ENCODE measurements at places on chromosomes 4 and X.

DNA sequence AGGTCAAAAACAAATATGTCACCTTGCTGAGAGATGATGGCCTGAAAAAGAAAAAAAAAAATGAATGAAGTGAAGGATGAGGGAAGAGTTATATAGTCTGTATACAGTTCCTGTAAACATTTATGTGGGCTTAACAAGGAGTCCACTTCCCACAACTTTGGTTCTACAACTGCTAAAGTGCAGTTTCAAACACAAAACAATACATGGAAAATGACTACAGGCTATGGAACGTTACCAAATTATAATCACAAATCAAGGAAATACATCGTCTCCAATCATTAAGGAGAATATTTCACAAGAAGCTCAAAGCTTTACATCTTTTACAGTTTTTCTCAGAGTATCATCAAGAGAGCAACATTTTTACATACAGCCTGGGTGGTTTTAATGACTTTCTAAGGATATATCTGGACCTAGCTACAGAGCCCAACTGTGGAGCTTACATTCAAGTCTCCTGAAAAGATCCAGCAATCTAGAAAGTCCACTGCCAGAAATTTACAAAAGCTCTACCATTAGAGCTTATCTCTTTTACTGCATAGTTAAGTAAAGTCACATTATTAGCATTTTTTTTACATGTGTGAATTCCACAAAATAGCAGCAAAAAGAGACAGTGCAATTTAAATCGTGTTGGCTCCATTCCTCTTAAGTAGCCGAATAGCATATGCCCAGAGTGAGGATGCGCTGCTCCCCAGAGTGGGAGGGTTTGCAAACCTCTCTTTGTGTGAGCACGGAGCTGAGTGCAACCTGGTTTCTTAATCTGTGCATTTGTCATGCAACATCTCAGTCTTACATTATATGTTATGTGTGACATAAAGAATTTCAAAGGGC, 128.3 kb downstream of the MANBA start:
- no peak for DNase-seq

DNA sequence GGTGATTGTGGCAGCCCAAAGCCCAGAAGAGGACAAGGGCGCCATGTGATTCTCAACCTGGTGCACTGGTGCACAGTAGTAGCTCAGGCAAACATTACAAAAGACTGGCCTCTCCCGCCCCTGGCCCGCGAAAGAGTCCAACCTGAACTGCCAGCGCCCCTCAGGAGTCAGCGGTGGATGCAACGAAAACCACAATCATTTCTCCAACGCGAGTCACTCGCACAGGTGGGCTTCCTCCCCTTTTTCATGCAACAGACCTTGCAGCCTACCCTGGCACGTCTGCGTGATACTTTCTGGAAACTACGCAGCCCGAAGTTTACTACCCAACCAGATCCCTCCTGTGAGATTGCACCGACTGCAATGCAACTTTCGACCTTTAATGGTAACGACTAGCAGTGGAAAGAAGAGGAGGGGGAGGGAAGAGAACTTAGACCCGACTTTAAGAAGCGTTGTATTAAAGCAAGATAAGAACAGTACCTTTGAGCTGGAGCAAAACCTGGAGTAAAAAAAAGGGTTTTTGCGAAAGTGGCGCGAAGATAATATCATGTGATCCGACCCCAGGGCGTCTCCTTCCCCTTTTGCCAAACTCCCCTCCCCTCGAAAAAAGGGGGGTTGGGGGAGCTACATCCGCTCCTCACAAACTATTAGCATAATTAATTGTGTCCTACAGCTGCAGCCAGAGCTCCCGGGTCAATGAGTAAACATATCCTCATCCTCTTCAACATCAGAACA, 63.3 kb upstream of the CCDC160 start:
- no peak for DNase-seq

DNA sequence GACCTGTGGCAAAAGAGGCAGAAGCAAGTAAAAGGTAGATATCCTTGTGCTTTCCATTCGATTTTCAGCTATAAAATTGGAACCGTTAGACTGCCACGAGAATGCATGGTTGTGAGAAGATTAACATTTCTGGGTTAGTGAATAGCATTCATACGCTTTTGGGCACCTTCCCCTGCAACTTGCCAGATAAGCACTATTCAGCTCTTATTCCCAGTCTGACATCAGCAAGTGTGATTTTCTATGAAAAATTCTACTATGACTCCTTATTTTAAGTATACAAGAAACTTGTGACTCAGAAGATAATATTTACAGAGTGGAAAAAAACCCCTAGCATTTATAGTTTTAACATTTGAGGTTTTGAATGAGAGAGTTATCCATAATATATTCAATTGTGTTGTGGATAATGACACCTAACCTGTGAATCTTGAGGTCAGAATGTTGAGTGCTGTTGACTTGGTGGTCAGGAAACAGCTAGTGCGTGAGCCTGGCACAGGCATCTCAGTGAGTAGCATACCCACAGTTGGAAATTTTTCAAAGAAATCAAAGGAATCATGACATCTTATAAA, 3.9 kb downstream of the FGB start:
- DNase-seq: no peak

- DNase-seq: no peak
These were observed 25.0 kb downstream of the FLNA start for GRCh38 chrX:154349359-154349935.

DNA sequence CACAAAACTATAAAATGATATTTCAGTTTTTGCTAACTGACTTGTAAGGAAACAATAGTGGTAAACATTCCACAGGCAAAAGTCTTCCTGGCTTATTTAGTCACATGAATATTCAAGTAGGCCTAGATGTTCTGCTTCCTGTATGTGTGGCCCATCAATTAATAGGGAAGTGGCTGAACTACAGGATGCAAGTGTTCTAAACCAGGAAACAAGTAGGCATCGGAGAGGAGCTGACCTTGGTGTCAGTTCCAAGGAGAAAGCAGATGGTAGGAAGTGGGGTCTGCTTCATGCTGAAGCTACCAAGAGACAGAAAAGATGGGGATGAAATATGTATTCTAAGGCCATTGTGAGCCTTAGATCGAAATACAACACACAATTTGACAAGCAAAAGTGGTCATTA, 149.7 kb downstream of the ANTXR2 start:
- DNase-seq: no peak

GRCh38 chrX:38515291-38515690, 46.1 kb upstream of the TSPAN7 start:
- no peak for DNase-seq

DNA sequence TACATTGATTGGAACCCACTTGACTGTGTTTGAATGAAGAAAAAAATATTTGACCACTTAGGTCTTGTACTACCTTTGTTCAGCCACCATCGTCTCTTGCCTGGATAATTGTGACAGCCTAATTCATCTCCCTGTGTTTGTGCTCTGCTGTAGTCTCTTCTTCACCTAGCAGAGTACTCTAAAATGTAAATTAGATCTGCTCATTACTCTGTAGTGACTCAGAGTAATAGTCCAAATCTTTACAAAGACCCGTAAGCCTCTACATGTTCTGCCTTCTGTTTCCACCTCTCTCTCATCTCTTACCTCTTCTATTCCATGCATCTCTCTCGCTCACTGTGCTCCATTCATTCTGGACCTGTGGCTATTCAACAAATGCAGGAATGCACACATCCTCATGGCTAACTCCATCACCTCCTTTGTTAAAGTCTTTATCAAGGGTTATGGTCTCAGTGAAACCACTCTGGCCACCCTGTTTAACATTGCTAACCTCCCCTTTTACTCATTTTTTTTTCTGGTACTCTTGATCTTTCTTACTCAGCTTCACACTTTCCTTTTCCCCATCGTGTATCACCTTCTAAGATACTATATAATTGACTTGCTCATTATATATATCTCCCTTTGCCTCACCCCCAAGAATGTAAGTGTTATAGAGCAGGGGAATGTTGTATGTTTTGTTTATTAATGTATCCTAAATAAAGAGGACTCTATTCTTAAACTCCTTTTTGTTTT, 98.4 kb downstream of the STIM2 start:
- no peak for DNase-seq

DNA sequence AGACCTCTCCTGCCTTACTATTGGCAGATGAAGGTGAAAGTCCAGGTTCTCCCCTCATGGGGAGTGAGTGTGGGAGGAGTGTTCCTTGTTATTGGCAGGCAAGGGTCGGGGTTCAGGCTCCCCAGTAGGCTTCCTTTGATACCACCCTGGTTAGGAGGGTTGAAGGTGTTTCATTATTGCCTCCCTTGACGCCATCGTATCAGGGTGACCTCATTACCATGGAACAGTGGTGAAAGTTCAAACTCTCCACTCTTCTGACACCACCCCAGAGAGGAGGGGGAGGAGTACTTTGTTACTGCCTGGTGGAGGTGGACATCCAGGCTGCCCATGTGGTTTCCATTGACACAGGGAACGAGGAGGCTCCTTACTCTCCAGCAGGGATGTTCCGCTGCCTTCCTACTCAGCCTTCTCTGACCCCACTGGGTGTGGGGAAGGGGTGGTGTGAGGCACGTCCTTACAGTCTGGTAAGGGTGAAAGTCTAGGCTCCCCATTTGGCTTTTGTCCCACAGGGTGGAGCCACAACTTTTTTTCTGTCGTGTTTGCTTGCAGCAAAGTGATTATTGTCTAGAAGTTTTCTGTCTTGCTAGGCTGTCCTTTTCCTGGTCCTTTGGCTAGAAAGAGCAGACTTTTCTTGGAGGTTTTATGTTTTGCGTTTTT, 37.2 kb upstream of the USP9X start:
- no peak for DNase-seq

DNA sequence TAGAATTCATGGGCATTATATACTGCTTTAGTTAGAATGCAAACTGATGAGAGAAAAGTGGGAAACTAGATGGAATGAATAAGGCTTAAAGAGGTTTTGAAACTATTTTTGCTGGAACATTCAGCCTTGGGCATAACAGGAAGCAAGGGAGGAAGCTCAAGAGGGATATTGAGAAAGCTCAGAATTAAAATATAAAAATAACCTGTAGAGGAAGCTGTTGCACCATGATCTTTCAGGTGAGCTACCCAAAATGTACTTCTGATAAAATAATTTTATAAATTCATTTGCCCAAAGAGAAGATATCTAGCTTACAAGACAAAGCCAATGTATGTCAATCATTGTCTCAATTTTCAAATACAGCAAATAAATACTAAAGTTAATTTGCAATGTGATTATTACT, 11.3 kb downstream of the GC start:
- DNase-seq: no peak

DNA sequence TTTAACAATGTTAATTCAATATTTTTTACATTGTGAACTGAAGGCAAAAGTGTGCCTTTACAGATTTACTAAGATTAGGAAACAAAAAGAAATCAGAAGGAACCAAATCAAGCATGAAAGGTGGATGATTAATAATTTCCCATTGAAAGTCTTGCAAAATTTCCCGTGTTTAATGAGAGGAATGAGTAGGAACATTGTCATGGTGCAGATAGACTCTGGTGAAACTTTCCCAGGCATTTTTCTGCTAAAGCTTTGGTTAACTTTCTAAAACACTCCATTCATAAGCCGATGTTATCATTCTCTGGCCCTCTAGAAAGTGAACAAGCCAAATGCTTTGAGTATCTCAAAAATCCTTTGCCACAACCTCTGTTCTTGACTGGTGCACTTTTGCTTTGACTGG, 1522.8 kb upstream of the PABPC4L start:
- no peak for DNase-seq

DNA sequence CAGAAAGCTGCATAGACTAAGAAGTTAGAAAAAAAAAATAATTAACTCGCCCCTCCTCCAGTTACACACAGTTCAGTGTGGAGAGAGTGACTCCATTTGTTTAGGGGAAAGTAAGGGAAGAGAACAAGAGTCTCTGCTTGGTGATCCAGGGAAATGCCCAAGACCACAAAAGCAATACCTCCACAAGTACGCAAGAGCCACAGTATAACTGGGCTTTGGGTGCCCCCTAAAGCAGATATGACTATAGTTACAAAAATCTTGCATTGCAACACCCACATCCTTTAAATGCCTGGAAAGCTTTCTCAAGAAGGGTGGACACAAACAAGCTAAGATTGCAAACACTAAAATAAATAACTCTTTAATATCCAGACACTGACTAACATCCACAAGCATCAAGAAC, 164.2 kb upstream of the NRK start:
- no peak for DNase-seq

- peak; percentile 49 for DNase-seq
These were observed 32.8 kb downstream of the FAM13A start for GRCh38 chr4:89024051-89024675.

DNA sequence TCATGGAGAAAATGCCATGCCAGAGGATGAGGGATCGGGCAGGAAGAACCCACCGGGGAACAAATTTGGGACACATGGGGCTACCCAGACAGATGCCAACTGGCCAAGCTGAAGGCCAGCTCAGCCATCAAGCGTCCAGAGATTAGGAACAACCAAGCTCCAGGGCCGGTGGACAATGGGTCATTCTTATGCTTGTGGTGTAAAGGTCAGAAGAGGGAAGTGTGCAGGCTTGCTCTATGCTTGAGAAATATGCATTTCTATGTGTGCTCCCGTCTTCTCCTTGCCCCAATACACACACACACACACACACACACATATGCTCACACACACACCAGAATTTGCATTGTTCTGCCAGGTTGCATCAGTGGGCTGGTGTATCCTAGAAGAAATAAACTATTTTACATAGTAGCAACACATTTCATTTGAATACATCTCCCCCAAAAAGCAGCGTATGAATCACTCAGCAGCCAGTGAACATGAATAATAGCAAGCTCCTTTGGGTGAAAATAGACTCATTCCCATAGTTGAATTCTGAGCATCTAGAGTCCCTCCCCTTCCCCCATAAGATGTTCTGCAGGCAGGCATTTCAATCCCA, 201.9 kb upstream of the PPARGC1A start:
- no peak for DNase-seq

DNA sequence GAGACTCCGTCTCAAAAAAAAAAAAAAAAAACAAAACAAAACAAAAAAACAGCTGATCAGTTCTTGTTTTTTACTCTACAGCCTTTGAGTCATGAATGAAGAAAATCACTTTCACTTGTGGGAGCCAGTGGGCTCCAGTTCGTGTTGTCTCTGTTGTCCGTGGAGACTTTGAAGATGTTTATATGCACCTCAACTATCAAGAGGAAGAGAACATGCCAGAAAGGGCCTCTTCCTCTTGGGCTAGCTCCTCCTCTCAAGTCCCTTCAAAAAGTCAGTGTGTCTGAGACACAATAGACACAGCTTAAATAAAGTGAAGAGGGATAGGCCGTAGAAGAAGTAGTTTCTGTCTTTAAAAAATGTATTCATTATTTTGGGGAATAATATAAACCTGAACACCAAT, 182.7 kb downstream of the KDR start:
- no peak for DNase-seq

DNA sequence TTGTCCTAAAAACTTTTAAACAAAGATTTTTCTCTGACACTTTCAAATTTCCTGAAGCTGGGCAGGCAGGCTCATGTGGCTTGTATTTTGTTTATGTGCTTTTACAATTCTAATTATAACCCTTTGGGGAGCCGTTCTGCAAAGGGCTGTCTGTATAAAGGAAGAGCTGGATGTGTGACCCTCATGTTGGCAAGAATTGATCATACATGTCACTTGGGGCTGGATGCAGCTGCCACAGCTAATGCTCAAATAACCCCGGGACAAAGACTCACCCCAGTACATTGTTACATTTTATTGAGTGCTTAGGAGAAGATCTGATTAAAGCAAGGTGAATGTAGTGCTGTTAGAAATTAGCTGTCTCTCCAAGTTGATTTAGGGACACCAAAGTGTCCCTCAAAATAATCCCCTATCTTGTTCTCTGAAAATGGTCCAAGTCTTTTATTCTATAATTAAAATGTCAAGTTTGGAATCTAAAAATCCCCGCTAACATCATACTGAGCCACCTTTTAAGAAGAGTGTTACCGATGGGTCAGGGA, 13.0 kb upstream of the DAPP1 start:
- no peak for DNase-seq

- peak; percentile 70 for DNase-seq
These were observed 98.9 kb downstream of the HPGD start for GRCh38 chr4:174423257-174423944.

GRCh38 chr4:2083826-2084160, 24.7 kb downstream of the NAT8L start:
- DNase-seq: no peak
